ENCODE measurements at places on chromosomes 1 and 21.

- DNase-seq, result no peak
These were observed 512.7 kb upstream of the ADGRL4 start for GRCh38 chr1:79519084-79519760.

DNA sequence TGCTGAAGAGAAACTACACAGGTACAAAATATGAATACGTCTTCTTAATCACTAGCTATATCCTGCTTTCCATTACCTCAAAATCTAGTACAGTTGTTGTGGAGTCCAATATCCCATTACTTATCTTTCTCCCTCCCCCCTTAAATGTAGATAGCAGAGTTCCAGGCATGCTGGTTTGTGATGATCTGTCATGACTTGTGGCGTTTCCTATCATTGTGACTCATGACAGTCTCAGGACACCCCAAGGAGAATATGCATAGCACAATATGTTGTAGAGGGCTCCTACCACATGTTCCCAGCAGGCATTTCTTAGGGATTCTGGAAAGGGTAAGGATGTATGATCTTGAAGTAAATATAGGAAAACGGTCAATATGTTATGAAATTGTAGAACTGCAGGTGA lies 206.9 kb downstream of the USH2A start:
- no peak for DNase-seq

- no peak for DNase-seq
These were observed 96.8 kb downstream of the LACTBL1 start for GRCh38 chr1:22875841-22876240.

GRCh38 chr1:218472885-218473284 lies 127.7 kb downstream of the TGFB2 start:
- no peak for DNase-seq

GRCh38 chr1:29644812-29645211 lies 408.5 kb downstream of the PTPRU start:
- DNase-seq, result no peak

Data from urothelium cell line (cell line).